ENCODE measurements at places on chromosomes 5 and 9.
A peak's percentile ranks its signal among the peaks of the same experiment; 100 is the strongest.

DNA sequence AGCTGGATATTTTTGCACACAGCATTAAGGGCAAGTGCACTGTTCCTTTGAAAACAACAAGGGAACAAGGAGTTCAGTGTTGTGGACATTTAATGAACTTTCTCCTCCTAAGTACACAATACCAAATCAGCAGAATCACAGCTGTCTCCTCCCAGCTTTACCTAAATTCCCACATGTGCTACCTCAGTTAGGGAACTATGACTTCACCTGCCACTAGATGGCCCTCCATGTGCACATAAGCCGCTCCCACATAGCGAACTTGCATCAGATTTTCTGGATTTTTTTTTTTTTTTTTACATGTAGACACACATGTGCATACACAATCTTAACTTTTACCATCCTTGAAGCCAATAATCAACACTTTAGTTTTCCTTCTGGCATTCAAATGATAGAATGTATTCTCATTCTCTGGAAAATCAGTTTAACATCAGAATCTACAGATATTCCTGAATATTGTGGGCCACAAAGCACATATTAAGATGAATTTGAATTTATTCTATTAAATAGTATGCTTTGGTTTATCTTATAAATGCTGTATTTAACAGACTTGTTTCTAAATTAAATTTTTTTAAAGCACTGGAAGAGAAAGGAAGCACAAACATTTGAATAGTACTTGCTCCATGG, 123.6 kb downstream of the PALM2AKAP2 start:
- DNase-seq: peak; percentile 15

GRCh38 chr9:99867536-99867935, 38.9 kb upstream of the STX17 start:
- no peak for DNase-seq

GRCh38 chr5:54390015-54390414, 65.5 kb upstream of the HSPB3 start:
- no peak for DNase-seq

- DNase-seq: no peak
Measured at GRCh38 chr5:100794844-100795243, 108.2 kb downstream of the ST8SIA4 start.

- no peak for DNase-seq
Measured at GRCh38 chr9:111900858-111901612, 4.4 kb downstream of the UGCG start.

GRCh38 chr9:16335788-16336580, 534.5 kb downstream of the BNC2 start:
- DNase-seq: no peak

GRCh38 chr5:39430461-39430860, 5.7 kb upstream of the DAB2 start:
- no peak for DNase-seq

DNA sequence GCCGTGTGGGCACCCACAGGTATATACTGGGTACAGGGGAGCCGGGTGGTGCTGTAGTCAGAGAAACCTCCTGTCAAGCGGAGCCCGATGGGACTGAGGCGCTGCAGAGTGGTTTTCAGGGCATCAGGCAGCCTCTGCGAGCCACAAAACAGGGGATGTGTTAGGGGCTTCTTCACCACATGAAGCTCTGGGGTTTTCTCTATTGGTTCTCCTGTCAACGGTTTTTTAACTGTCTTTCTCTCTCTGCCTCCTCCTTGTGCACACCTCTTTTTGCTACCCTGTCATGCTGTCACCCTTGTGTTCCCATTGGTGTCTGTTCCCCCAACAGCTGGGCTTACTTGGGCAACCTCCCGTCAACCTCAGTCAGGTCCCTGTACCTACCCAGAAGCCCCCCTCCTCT, 19.9 kb downstream of the RALGPS1 start:
- no peak for DNase-seq

DNA sequence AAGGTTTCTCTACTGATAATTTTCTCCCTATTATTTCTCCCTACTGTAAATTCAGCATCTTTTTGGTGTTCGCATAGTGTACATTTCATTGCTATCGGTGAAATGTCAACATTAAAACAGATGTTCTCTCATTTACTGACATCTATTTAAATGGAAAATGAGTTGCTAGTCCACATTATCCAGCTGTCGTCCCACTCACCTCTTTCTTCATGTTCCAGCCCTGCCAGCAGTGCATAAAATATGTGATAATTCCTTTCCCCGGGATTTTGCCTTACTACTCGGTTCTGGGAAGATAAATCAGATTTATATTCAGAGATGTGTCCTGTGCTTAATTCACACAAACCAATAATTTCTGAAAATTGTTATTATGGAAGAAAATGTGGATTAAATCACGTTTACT, 155.8 kb downstream of the MYO10 start:
- DNase-seq: no peak

DNA sequence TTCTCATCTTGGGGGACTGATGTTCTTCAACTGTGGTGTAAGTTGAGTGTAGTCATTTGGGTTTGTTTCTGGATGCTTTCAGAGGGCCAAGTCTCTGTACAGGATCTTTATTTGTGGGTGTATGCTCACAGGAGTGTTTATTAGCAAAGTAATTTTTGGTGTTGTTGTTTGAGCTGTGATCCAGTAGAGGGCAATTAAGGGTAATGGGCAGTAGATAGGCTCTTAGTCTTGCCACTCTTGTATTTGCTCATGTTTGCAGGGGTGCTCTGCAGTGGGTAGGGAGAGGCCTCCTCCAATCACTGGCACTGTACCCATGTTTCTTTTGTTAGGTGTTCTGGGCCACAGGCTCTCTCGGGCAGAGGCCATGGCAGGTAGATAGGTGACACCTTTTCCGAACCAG, 45.9 kb upstream of the ITGA2 start:
- DNase-seq: no peak

- DNase-seq: no peak
Measured at GRCh38 chr5:122078116-122079110, at the start of gene LOX. Gene LOX, minus strand, starts transcription at chr5:122078259. Its CDS starts 274 bp downstream, at chr5:122077985.

DNA sequence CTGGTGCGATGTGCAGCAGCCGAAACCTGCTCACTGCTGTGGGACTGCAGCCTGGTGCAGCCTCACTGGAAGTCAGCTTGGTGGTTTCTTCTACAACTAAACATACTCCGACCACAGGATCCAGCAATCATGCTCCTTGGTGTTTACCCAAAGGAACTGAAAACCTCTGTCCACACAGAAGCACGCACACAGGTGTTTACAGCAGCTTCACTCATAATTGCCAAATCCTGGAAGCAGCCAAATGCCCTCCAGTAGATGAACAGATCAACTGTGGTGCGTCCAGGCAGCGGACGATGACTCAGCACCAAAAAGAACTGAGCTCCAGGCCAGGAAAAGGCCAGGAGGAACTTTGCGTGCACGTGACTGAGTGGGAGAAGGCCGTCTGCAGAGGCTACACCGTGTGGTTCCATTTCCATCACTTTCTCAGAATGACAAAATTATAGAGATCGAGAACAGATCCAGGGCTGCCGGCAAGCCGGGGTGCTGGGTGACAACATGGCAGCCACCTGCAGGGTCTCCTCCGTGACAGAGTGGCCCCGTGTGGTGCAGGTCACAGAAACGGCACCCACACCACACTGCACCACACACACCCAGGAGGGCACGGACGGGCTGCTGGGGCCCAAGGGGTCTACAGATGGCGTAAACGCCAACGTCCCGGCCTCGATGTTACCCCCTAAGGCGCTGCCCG, 23.1 kb upstream of the NSMF start:
- peak; percentile 49 for DNase-seq

DNA sequence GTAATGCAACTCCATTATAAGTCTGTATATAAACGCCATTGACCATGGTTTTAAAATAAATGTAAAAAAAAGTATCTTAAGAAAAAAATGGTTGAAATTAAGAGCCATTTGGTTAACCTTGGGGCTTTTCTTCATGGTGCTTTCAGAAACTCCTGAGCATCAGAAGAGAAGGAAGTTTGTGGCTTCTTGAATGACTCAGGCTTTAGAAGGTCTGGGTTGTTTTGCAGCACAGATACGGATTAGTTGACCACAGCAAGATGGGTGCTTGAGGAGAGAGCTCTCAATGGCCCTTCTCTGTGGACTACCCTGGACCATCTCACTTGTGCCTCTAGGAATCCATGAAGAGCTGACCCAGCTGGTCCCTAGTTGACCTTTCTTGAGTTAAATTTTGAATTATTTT, 189.5 kb downstream of the TMEM38B start:
- peak; percentile 33 for DNase-seq

- no peak for DNase-seq
Measured at GRCh38 chr5:170105642-170106611, at the start of gene FOXI1. Gene FOXI1, plus strand, starts transcription at chr5:170105897. Its CDS starts 61 bp downstream, at chr5:170105958.

GRCh38 chr5:9329125-9329524, 216.8 kb downstream of the SEMA5A start:
- DNase-seq: no peak

DNA sequence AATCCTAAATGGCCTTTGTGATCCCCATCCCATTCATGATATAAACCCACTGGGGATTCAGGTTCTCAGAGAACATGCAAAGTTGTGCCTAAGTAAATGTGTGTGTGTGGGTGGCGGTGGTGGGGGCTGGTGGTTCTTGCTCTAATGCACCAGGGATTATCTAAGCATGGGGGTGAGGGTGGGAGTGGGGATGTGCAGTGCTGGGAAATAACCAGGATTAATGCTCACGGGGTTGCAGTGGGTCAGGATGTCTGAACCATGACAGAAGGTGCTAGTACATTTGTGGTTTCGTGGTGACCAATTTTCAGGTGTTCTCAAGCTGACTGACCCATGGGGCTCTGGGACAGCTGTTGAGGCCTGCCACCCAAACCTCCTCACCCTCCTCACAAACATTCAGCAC, 101.0 kb downstream of the ZNF608 start:
- DNase-seq: no peak

- DNase-seq: no peak
Measured at GRCh38 chr5:149432911-149433401, 53.9 kb upstream of the IL17B start.

DNA sequence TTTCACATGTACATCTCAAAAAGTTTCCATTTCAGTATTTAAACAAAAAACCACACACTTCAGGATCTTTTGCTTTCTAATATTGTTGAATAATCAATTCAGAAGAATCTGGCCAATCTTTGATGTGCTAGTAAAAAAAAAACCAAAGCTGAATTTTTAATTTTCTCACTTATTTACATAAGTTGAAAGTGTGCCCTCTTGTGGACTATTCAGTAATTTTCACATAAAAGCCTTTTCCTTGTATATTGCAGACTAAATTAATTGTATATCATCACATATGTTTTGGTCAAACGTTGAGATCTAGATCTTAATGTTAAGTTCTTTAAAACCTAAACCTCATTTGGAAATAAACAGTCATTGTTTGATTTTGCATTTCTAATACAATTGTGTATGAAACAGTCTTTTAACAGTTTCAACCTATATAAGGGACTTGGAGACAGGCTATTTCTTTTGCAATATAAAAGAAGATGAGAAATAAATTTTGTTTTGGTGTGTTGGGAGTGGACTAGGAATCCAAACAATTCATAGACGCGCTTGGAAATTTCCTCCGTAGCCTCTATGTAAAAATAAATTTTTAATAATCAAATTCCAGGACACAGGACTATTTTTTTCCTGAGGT, 68.1 kb downstream of the NIPBL start:
- DNase-seq: peak; percentile 14

GRCh38 chr5:83877911-83878706, 157.5 kb upstream of the HAPLN1 start:
- DNase-seq: no peak

DNA sequence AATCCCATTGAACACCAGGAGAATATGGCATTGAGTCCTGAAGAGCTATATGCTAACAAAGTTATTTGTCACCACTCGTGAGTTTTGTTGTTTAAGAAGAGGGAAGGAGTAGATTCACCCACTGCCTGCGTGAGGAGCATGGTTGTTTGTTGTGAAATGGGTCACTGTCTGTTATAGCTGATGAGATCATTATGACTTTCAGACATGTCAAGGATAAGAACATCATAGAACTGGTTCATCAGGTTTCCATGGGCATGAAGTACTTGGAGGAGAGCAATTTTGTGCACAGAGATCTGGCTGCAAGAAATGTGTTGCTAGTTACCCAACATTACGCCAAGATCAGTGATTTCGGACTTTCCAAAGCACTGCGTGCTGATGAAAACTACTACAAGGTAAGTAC, 76.9 kb downstream of the SYK start:
- DNase-seq: no peak

GRCh38 chr5:120037451-120037850, 408.1 kb downstream of the FAM170A start:
- no peak for DNase-seq

GRCh38 chr5:90570034-90570433, 11.4 kb downstream of the ADGRV1 start:
- DNase-seq: no peak

DNA sequence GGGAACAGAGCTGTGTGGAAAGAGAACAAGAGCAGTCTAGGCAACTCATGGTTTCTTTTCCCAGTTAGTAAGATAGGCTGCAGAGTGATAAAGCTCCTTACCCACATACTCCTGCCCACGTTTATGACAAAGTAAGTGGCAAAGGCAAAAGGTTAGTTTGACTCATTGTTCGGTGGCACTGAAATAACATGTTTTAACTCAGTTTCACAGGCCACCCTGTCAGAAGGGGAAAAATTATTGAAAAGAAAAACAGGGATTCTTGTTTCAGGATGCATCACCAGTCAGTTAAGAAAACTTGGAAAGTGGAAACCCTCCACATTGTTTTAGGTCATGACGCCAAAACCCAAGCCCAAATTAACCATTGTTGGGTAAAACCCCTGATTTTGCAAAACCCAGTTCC, 22.3 kb upstream of the DAB2 start:
- no peak for DNase-seq

GRCh38 chr5:132438917-132439316, 51.7 kb downstream of the IRF1 start:
- no peak for DNase-seq

DNA sequence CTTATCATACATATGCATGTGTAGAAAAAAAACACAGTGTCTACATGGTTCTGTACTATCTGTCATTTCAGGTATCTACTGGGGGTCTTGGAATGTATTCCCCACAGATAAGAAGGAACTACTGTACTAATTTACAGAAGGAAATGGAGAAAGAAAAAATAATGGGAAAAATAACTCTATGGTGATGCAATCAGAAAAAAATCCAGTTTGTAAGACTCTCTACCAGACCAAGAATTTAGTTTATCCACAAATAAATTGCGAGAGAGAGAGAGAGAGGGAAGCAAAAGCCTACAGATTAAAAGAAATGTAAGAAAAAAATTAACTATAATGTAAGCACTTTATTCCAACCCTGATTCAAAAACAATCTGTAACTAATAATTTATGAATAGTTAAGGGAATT, 708.6 kb upstream of the ZNF608 start:
- no peak for DNase-seq

DNA sequence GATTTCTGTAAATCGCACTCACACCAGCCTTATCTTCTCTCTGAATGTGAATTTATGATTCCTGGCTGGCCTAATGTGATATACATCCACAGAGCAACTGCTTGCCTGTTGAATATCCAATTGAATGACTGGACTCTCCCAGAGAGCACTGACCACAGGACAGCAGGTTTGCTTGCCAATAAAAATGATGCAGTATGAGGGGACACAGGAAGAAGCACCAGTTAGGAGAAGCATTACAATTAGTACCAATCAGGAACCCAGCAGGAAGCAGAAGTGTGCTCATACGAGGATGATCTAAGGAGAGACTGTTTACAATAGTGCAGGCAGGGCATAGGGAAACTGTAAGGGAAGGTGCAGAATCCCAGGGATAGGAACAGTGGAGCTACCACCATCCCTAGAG, 127.2 kb upstream of the ZNF366 start:
- DNase-seq: no peak

- DNase-seq: no peak
Measured at GRCh38 chr5:168291964-168292785, 730 bp downstream of the WWC1 start.

- no peak for DNase-seq
Measured at GRCh38 chr9:19660019-19660418, 128.8 kb downstream of the SLC24A2 start.

Measured in CMK (cell line).